ENCODE measurements at places on chromosomes 16 and 17.

GRCh38 chr16:23801378-23801777 lies 34.4 kb upstream of the PRKCB start:
- DNase-seq: peak; percentile 75

GRCh38 chr17:28170771-28171170 lies 128.3 kb downstream of the NLK start:
- DNase-seq: no peak

GRCh38 chr17:39270923-39271322 lies 45.2 kb upstream of the STAC2 start:
- no peak for DNase-seq

DNA sequence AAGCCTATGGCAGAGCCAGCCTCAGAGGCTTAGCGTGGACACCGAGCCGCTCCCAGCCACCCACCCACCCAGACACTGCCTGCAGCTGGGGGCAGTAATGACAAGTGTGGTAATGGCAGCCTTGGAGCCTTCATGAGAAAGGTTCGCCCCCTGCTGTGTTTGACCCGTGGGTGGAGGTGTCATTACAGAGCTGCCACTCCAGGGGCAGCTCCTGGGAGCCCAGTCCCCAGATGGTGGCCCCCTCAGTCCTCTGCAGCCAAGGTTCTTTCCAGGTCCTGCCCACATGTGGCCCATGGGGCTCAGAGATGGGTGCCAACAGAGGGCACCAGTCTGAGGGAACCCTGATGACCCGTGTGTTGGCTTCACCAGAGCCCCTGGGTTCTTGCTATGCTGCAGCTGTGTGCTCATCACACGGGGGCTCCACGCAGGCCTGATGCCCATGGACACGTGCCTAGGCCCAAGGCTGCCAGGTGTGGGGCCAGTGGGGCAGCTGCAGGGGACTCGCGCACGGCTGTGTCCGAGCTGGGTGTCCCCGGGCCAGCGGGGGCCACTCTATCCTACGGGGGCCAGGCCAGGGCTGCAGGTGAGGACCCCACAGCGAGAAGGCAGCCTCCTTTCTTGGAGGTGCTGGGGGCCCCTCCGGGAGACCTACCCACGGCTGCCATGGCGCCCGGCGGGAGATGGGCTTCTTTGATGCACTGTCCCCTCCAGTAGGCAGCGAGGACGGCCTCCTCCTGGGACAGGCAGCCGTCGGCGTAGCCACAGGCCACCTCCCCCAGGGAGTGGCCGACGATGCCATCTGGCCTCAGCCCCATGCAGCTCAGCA lies 8.1 kb downstream of the FASN start:
- no peak for DNase-seq

GRCh38 chr17:69050999-69051775 lies 9.5 kb downstream of the ABCA9 start:
- DNase-seq: no peak

DNA sequence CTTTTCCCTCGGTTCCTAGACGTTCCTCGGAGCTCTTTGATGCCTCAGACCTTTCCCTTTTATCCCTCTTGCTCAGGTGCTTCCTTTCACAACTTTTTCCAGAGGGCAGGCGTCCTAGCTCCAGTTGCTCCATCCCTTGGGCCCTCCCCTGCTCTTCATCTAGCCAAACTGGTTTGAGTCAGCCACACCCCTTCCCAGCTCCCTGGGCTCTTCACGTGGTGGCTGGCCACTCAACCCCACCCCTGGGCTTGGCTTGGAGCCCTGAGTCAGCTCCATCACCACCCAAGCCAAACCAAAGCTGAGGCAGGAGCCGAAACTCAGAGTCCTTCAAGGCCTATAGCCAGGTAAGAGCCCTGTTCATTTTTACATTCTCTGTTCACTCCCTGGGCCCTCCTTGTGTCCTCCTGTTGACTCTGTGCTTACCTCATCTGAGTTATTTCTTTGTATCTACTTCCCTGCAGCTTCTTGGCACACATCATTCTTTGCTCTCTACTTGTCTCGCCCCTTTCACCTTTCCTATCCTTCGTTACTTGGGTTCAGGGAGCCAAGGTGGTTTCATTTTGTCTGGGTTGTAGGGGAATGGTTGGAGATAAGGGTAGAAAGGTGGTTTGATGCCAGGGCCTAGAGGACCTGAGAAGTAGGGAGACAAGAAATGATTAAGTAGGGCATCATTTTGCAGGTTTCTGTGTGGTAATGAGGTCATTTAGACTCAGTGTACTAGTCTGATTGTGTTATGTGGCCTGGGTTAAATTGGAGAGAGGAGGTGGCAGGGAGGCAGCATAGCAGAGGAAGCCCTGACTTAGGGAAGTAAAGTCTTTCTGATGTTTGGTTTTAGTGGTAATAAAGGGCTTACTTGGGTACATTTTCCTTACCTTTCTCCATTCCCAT lies 7.6 kb upstream of the PHKG2 start:
- no peak for DNase-seq

DNA sequence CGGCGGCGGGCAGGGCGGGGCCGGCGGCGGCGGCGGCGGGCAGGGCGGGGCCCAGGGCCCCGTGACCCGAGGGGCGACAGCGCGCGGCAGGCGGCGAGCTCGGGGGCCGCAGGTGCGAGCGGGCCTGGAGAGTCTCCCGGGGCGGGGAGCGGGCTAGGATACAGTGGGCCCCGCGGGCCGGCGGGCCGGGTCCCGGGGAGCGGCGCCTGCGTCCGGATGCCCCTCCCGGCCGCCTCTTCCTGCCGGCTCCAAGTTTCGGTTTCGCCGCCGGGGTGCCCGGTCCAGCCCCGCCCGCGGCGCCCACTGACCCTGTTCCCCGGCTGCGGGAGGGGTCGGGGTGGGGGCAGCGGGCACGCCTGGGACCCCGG lies at the start of gene RNF213:
RNF213 (plus strand) TSS at position 62 of the 368 bp plus-strand sequence. CDS start 2,830 bp downstream, outside the sequence.
- DNase-seq: peak; percentile 33

- no peak for DNase-seq
These were observed 238.1 kb upstream of the CDH5 start for GRCh38 chr16:66128371-66128770.

- no peak for DNase-seq
These were observed 18.9 kb upstream of the KCNH6 start for GRCh38 chr17:63504261-63504660.
